ENCODE measurements at places on chromosomes 6 and 20. TPM values are rescaled to one million over a fixed set of nuclear protein-coding genes. Genes with fewer than 3 reads are reported as not detected.

The CHRNA4 gene
- 7.4 TPM for total RNA-seq

The ZC2HC1B gene
- 16.9 TPM for total RNA-seq

The GMNN gene
- total RNA-seq = 23.8 TPM

- H3K4me1 ChIP-seq = no peaks in the 10 kb centered on the region
- DNase-seq = no peak
- no peak overlapping the region for H3K27ac ChIP-seq
- H3K36me3 ChIP-seq = no peaks in the 10 kb centered on the region
Measured at GRCh38 chr20:14062786-14063185, 67.5 kb downstream of the MACROD2 start.

- no peaks in the 10 kb centered on the region for H3K4me1 ChIP-seq
- DNase-seq = peak; percentile 45
- H3K27me3 ChIP-seq = no peaks in the 10 kb centered on the region
- no peak overlapping the region for H3K4me3 ChIP-seq
- H3K27ac ChIP-seq = no peak overlapping the region
- no peaks in the 10 kb centered on the region for H3K36me3 ChIP-seq
Measured at GRCh38 chr6:163335671-163336545, 78.6 kb upstream of the QKI start.

The SOX4 gene
- total RNA-seq = 42.9 TPM

DNA sequence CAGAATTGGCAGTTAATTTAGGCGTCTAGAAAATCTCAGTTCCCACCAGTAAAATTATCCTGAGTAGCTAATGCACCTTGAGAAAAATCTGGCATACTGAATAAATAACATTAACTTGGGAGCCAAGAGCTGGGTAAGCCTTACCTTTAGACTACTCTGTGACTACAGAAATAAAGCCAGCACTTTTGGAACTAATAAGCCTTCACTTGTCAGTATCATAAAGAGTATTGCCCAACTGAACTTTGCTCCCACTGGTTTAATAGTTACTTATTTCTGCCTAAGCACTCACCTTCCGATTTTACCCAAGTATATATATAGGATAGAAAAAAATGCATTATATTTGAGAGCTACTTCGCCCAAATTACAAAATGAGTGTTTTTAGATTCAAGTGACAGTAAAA lies 10.7 kb downstream of the FAM8A1 start:
- no peak for DNase-seq
- H3K27me3 ChIP-seq = no peaks in the 10 kb centered on the region
- H3K4me3 ChIP-seq = no peak overlapping the region
- no peaks in the 10 kb centered on the region for H3K4me1 ChIP-seq
- H3K36me3 ChIP-seq = no peaks in the 10 kb centered on the region

The RFX6 gene
- 0.93 TPM for total RNA-seq

DNA sequence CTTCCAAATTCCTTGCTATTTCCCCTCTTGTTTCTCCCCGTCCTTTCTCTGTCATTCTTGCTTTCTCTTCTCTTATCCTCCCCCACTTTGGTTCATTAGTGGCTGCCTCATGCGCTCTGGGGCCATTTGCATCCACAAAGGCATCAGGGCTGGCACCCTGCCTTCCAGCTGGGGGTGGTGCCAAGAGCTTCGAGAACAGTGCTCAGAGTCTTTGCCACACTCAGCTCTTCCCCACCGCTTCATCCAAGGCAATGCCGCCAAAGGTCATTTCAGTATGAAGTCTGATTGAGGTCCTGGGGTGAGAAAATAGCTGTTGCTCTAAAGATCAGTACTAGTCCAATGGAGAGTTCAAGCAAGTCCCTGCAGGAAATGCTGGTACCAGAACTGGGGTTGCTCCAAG lies 22.7 kb downstream of the OLIG3 start:
- H3K4me1 ChIP-seq = no peaks in the 10 kb centered on the region
- DNase-seq = no peak
- H3K27ac ChIP-seq = no peak overlapping the region
- no peak overlapping the region for H3K4me3 ChIP-seq

The ISM1 gene
- 0.55 TPM for total RNA-seq

- H3K27ac ChIP-seq = no peak overlapping the region
- no peaks in the 10 kb centered on the region for H3K27me3 ChIP-seq
- DNase-seq = no peak
- H3K4me3 ChIP-seq = no peak overlapping the region
- no peaks in the 10 kb centered on the region for H3K36me3 ChIP-seq
Measured at GRCh38 chr6:5103250-5103649, 18.1 kb downstream of the PPP1R3G start.

The KIF6 gene
- total RNA-seq = 6.3 TPM

The RIPPLY2 gene
- 2.1 TPM for total RNA-seq

The LYRM2 gene
- 24.8 TPM for total RNA-seq

DNA sequence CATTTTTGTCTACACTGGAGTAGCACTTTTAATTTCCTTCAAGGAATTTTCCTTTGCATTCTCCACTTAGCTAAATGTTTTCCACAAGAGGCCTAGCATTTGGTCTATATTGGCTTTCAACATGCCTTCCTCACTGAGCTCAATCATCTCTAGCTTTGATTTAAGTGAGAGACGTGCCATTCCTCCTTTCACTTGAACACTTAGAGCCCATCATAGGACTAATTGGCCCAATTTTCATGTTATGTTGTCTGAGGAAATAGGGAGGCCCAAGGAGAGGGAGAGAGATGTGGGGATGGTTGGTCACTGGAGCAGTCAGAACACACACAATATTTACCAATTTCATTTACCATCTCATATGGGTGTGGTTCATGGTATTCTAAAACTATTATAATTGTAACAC lies 645.0 kb downstream of the PRKN start:
- DNase-seq = no peak
- H3K4me1 ChIP-seq = no peaks in the 10 kb centered on the region
- no peaks in the 10 kb centered on the region for H3K27me3 ChIP-seq
- no peak overlapping the region for H3K27ac ChIP-seq
- no peak overlapping the region for H3K4me3 ChIP-seq

DNA sequence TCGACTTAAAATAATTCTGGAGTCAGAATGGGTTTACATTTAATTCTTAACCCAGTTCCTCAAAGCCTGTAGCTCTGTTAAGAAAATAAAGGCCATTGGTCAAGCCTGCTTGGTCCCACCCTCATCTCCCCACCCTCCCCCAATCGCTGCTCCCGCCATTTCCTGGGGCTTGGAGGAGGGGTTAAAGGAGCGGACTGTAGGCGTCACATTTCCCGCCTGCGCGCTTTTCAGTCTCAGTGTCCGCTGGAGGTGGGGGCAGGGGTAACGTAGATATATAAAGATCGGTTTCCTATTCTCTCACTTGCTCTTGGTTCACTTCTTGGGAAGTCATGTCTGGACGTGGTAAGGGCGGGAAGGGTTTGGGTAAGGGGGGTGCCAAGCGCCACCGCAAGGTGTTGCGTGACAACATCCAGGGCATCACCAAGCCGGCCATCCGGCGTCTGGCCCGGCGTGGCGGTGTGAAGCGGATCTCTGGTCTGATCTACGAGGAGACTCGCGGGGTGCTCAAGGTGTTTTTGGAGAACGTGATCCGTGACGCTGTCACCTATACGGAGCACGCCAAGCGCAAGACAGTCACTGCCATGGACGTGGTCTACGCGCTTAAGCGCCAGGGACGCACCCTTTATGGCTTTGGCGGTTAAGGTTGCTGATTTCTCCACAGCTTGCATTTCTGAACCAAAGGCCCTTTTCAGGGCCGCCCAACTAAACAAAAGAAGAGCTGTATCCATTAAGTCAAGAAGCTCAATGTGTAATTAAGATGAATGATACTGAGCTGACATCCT lies 58.9 kb downstream of the TRIM38 start:
- H3K36me3 ChIP-seq = no peaks in the 10 kb centered on the region
- peaks cover 4% of the 10 kb centered on the region for H3K4me1 ChIP-seq
- peak overlapping the region; percentile 82 for H3K4me3 ChIP-seq
- peak; percentile 96 for DNase-seq
- no peaks in the 10 kb centered on the region for H3K27me3 ChIP-seq

- H3K36me3 ChIP-seq = no peaks in the 10 kb centered on the region
- no peaks in the 10 kb centered on the region for H3K27me3 ChIP-seq
- H3K4me1 ChIP-seq = no peaks in the 10 kb centered on the region
- H3K4me3 ChIP-seq = no peak overlapping the region
Measured at GRCh38 chr6:36050947-36051710, 23.5 kb downstream of the MAPK14 start.

The COX4I2 gene
- total RNA-seq = 6.1 TPM

The SMPDL3A gene
- total RNA-seq = 3.9 TPM

The PRKN gene
- total RNA-seq = 28.8 TPM

DNA sequence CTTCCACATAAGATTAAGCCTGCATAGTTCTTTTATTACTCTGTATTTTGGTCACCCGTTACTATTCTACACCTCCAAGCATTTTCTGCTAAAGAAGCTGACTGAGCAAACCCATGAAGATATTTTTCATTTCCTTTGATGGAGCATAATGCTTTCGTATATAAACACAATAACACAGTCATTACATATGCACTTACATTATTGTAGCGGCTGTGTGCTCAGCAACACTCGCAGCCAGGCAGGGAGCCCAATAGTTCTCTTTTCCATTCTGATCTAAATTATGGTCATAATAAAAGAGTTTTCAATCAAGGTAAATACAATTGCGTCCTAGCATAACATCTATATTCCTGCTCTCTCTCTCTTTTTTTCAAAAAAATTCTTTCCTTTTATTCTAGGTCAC lies 69.6 kb upstream of the TFB1M start:
- H3K27ac ChIP-seq = no peak overlapping the region
- DNase-seq = no peak
- H3K4me1 ChIP-seq = no peaks in the 10 kb centered on the region

The WFDC12 gene
- total RNA-seq = not detected

DNA sequence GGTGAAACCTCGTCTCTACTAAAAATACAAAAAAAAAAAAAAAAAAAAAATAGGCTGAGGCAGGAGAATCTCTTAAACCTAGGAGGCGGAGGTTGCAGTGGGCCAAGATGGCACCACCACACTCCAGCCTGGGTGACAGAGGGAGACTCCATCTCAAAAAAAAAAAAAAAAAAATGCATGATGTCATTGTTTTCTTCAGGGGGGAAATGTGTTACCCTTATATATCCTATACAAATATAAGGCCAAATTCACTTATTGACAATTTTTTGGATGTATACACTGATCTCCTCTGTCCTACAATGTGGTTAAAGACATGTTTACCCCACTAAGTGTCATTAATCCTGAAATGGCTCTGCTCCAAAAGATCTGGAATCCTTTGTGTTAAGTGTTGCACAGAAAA lies 73.1 kb downstream of the TPBG start:
- no peak overlapping the region for H3K4me3 ChIP-seq
- H3K36me3 ChIP-seq = no peaks in the 10 kb centered on the region
- no peak overlapping the region for H3K27ac ChIP-seq
- H3K4me1 ChIP-seq = no peaks in the 10 kb centered on the region
- no peak for DNase-seq

The CCN6 gene
- 3.5 TPM for total RNA-seq

- no peak overlapping the region for H3K27ac ChIP-seq
- H3K4me3 ChIP-seq = no peak overlapping the region
- peaks cover 14% of the 10 kb centered on the region for H3K4me1 ChIP-seq
- no peaks in the 10 kb centered on the region for H3K36me3 ChIP-seq
- DNase-seq = peak; percentile 25
- no peaks in the 10 kb centered on the region for H3K27me3 ChIP-seq
Measured at GRCh38 chr6:80210618-80211017, 104.1 kb downstream of the BCKDHB start.

DNA sequence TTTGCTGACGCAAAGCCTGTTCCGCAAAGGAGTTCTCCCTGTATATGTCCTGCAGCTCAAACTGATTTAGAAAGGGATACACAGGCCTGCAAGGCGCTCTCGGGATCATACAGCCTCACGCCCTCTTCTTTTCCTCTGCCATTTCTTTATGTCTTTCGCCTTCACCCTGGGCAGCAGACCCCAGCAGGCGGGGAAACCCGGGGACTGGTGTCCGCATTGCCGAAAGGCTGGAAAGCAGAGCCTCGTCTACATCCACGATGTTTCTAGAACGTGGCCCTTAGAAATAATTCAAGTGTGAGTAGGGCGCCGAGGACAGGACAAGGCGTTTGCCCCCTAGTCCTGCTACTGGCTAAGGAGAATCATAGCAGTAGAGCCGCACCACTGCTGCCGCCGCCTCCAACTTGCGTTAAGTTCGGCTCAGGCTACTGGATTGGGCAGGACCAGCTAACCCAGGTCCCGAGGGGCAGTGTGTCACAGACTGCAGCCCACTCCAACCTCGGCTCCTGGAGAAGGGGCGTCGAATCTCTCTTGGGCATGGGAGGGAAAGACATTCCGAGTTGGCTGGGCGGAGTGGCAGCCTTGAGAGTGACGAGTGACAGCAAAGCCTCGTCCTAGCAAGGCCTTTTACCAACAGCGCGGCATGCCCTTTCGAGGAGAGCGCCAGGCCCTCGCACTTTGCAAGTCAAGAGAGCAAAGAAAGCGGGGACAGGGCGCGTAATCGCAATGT lies 2.6 kb upstream of the TBX18 start:
- no peaks in the 10 kb centered on the region for H3K4me1 ChIP-seq
- no peak overlapping the region for H3K27ac ChIP-seq
- H3K27me3 ChIP-seq = peaks cover 9% of the 10 kb centered on the region
- H3K4me3 ChIP-seq = peak overlapping the region; percentile 34

GRCh38 chr6:125132058-125132457 lies 21.5 kb upstream of the TPD52L1 start:
- H3K27ac ChIP-seq = no peak overlapping the region
- no peaks in the 10 kb centered on the region for H3K36me3 ChIP-seq
- H3K27me3 ChIP-seq = no peaks in the 10 kb centered on the region
- no peak overlapping the region for H3K4me3 ChIP-seq
- DNase-seq = no peak
